ENCODE measurements at places on chromosomes 6 and 20.

DNA sequence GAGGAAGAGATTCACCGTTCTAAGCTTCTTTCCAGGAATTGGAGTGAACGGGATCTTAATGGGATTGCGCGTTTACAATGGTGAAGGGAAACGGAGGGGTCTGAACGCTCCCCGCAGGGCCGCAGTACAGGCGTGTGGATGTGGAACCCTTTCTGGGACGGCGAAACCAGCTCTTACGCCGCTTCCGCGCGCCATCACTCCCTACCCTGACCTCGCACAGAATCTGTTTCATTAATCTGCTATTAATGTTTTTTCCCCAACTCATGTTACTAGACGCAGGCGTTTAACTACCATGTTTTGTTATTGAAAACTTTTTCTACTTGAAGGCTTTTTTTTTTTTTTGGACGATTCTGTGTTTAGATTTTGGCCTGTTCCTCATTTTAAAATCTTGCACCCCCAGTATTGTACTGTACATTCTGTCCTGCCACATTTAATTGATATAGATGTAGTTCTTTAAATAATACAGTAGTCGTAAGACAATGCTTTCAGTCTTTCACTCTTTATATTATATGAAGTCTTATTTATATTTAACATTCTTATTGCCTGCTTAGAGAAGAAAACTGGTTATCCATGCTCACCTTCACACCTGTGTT lies 696 bp upstream of the SUPT3H start:
- no peaks in the 10 kb centered on the region for H3K36me3 ChIP-seq
- no peaks in the 10 kb centered on the region for H3K27me3 ChIP-seq
- DNase-seq: peak; percentile 38
- peaks cover 14% of the 10 kb centered on the region for H3K4me1 ChIP-seq
- H3K27ac ChIP-seq: peak overlapping the region; percentile 95

DNA sequence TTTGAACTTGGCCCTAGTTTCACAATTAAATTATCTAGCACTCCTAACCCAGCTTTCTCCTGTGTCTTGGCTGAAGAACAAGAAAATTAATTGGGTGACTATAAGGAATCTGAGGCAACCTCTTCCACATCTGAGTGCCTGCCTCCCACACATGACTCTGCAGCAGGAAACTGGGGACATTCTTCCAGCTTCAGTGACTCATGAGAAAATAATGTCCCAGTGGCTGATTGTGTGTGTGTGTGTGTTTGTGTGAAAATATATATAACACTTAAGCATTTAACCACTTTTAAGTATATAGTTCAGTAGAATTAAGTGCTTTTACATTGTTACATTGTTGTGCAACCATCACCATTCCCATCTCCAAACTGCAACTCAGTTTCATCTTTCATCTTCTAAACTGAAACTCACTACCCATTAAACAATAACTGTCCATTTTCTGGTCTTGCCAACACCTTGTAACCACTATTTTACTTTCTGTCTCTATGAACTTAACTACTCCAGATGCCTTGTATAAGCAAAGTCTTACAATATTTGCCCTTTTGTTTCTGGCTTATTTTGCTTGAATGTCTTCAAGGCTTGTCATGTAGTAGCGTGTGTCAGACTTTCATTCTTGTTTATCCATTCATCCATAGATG lies 8.7 kb downstream of the TRIM38 start:
- peaks cover 99% of the 10 kb centered on the region for H3K36me3 ChIP-seq
- H3K27ac ChIP-seq: peak overlapping the region; percentile 31
- peaks cover 45% of the 10 kb centered on the region for H3K4me1 ChIP-seq
- no peaks in the 10 kb centered on the region for H3K27me3 ChIP-seq
- DNase-seq: peak; percentile 63

GRCh38 chr6:17530321-17530835 lies 69.7 kb upstream of the FAM8A1 start:
- H3K36me3 ChIP-seq: peaks cover 42% of the 10 kb centered on the region
- no peaks in the 10 kb centered on the region for H3K27me3 ChIP-seq
- no peaks in the 10 kb centered on the region for H3K4me1 ChIP-seq
- H3K27ac ChIP-seq: no peak overlapping the region

DNA sequence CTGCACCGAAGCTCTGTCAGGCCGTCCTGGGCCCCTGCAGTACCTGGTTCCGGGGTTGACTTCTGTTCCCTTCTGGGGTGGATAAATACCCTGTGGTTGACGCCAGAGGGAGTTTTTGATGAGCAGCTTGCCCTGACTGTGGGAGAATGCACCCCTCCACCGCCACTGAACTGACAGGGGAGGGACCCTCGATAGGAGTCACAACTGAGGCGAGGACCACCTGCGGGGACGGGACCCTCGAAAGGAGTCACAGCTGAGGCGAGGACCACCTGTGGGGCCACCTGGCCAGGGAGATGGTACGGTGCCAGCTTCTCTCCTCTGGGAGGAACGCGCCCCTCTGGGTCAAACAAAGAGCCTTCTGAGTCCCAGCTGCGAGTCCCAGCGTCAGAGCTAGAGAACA lies 100.1 kb upstream of the FRMD1 start:
- no peak for DNase-seq
- H3K4me3 ChIP-seq: no peak overlapping the region
- no peaks in the 10 kb centered on the region for H3K27me3 ChIP-seq
- no peaks in the 10 kb centered on the region for H3K36me3 ChIP-seq
- no peaks in the 10 kb centered on the region for H3K4me1 ChIP-seq
- H3K27ac ChIP-seq: no peak overlapping the region

GRCh38 chr20:57210911-57211280 lies 55.5 kb downstream of the BMP7 start:
- no peak for DNase-seq
- H3K4me3 ChIP-seq: no peak overlapping the region
- no peaks in the 10 kb centered on the region for H3K27me3 ChIP-seq
- H3K27ac ChIP-seq: no peak overlapping the region

DNA sequence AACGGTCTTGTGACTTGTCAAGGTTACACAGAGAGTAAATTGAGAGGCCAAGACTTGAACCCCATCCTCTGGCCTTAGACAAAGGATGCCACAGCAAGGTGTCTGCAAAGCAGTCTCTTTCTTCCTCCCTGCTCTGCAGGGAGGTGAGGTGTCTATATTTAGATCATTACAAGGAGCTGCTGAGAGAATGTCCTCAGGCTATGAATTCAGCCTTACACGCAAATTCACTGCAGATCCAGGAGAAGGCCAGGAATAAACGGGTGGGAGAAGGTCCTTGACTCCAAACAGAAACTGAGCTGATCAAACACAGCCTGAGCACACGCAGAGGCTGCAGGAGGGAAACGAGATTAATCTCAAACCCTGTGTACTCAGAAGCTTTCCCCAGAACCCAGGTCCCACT lies 48.6 kb upstream of the PTPRT start:
- DNase-seq: no peak
- H3K36me3 ChIP-seq: no peaks in the 10 kb centered on the region
- no peaks in the 10 kb centered on the region for H3K27me3 ChIP-seq
- no peak overlapping the region for H3K4me3 ChIP-seq
- H3K4me1 ChIP-seq: no peaks in the 10 kb centered on the region

- no peak overlapping the region for H3K27ac ChIP-seq
- no peak overlapping the region for H3K4me3 ChIP-seq
- no peaks in the 10 kb centered on the region for H3K4me1 ChIP-seq
- peaks cover 67% of the 10 kb centered on the region for H3K27me3 ChIP-seq
These were observed 1.5 kb downstream of the DLGAP4 start for GRCh38 chr20:36307412-36308325.

DNA sequence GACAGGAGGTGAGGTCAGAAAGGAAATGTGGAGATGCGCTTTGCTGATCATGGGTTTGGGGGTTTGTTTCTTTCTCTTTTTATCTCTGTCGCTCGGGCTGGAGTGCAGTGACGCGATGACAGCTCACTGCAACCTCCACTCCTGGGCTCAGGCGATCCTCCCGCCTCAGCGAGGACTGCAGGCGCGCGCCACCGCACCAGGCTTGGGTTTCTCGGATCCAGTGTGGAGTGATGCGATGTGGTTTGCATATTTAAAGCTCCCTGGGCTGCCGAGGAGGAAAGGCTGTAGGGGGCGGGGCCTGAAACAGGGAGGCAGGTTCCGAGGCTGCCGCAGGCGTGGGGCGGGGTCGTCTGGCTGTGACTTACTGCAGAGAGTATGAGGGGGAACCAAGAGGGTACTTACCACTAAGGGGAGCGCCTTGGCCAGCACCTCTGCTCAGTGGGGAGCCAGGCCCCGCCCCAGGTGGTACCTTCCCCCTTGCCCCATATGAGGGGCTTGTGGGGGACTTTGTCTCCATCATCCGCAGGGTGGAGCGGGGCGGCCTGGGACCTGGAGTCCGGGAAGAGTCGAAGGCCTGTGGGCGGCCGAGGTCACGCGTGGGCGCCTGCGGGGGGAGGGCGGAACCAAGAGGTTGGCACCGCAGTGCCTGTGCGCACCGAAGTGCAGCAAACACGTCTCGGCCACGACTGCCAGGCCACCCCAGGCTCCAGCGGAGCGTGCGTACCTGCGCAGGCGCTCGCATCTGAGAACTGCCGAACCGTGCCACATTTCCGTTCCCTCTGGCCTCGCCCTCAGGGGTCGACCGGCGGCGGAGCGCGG lies 12.7 kb upstream of the BAK1 start:
- H3K4me1 ChIP-seq: peaks cover 45% of the 10 kb centered on the region
- no peak overlapping the region for H3K4me3 ChIP-seq
- H3K27me3 ChIP-seq: no peaks in the 10 kb centered on the region

DNA sequence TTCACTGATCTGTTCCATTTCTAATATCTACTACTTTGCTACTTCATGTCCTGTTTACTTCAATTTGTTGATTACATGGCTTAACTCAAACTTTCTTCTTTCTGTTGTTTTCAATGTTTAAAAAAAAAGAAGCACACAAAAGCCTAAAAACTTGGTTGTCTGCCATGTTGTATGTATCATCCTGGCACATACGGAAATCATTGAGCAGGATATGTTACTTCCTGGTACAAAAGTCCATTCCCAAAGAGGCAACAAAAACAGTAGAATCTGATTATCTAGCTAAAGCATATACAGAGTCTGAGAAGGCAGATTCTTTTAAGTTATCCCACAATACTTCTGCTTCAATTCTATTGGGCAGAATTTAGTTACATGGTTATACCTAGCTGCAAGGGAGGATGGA lies 14.5 kb upstream of the COL12A1 start:
- no peak overlapping the region for H3K4me3 ChIP-seq
- H3K27me3 ChIP-seq: no peaks in the 10 kb centered on the region
- no peak for DNase-seq
- no peak overlapping the region for H3K27ac ChIP-seq
- H3K36me3 ChIP-seq: no peaks in the 10 kb centered on the region

DNA sequence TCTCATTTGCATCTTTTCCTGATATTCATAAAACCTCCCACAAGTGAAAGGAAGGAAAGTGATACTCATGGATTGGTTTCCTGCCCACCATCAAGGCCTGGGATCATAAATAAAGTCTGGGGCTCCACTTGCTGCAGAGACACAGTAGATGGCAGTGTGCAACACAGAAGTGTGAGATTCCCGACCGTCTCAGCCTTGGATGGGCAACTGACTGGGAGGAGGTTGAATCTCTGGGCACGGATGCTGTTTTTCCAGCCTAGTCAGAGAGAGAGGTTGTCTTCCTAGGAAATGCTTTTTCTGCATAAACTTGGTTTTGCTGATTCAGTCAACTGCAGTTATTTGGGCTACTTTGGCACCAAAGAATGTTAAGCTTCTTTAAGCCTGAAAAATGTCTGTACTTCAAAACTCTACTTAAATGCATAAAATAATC lies 9.9 kb upstream of the RFPL4B start:
- no peaks in the 10 kb centered on the region for H3K27me3 ChIP-seq
- H3K4me3 ChIP-seq: no peak overlapping the region
- no peaks in the 10 kb centered on the region for H3K4me1 ChIP-seq
- no peak overlapping the region for H3K27ac ChIP-seq
- H3K36me3 ChIP-seq: no peaks in the 10 kb centered on the region

DNA sequence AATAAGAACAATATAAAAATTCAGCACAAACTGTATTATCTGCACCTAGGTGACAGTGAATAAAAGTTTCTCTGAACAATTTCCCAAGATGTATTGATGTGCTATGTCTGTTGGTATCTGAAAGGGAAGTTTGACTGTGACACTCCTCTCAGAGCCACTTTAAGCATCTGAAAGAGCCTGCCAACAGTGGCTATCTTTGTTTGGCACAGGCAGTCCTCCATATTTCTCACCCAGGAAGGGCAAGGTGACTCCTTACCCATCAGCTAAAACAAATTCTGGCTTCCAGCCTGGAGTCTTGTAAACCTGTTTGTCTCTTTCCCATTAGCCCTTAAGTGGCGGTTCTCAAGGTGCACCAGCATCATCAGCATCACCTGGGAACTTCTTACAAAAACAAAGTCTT lies 122.4 kb upstream of the VGLL2 start:
- DNase-seq: peak; percentile 45

DNA sequence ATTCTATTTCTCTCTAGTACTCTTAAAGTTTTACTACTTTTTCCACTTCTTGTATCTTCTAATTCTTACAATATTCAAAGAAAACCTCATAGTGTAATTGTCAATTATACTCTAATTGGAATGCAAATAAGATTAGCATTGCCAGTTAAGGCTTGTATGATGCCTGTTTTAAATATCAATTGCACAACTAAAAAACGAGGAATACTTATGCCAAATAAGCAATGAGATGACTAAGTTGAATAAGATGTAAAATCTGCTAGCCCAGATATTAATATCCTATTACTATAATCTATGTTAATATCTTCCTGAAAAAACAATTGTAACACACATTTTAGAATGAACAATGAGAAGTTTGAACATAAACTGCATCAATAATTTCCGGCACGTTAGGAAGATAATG lies 13.3 kb upstream of the AKAP7 start:
- H3K36me3 ChIP-seq: no peaks in the 10 kb centered on the region
- no peak overlapping the region for H3K4me3 ChIP-seq
- no peaks in the 10 kb centered on the region for H3K4me1 ChIP-seq
- no peak for DNase-seq

DNA sequence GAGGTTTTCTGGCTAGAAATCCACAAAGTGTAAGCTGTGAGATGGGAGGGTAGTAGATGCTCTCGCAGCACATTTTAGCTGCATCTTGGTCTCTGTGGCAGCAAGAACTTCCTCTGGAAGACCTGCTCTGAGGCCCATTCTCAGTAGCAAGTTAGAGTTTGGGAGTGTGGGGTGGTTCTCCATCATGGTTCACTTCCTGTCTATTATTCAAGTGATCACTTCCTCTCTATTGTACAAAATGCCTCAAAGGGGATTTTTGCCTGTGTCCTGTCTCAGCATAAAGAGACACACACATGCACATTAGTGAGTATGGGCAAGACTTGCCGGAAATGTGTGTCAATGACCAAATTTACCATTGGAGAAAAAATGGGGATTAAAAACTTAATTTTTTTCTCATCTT lies 42.5 kb downstream of the LYRM2 start:
- H3K27me3 ChIP-seq: no peaks in the 10 kb centered on the region
- H3K4me3 ChIP-seq: no peak overlapping the region
- H3K36me3 ChIP-seq: no peaks in the 10 kb centered on the region
- peaks cover 9% of the 10 kb centered on the region for H3K4me1 ChIP-seq
- DNase-seq: no peak
- no peak overlapping the region for H3K27ac ChIP-seq

DNA sequence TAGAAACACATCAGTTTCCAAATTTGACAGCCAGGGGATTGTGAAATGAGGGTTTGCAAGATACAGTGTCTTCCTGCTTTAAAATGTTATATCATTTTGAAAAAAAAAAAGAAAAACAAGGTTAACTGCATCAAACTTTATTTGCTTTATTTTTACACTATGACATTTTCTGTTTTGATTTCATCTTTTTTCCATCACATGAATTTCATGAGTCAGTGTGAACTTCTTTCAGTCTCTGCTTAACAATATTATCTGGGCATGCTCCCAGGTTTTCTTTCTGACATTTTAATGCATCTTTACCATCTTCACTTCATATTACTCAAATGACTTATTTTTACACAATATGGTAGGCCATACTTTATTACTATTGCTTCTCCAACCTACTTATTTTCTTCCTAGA lies 1.9 kb downstream of the NCOA7 start:
- H3K27ac ChIP-seq: no peak overlapping the region
- DNase-seq: no peak
- H3K4me3 ChIP-seq: peak overlapping the region; percentile 98
- peaks cover 8% of the 10 kb centered on the region for H3K36me3 ChIP-seq
- peaks cover 9% of the 10 kb centered on the region for H3K4me1 ChIP-seq
